ENCODE measurements at places on chromosomes 2 and 18.

- no peak for DNase-seq
Observed at GRCh38 chr18:79634593-79635426, 44.8 kb upstream of the CTDP1 start.

GRCh38 chr2:239262484-239263230 lies 138.2 kb downstream of the HDAC4 start:
- DNase-seq, result no peak

DNA sequence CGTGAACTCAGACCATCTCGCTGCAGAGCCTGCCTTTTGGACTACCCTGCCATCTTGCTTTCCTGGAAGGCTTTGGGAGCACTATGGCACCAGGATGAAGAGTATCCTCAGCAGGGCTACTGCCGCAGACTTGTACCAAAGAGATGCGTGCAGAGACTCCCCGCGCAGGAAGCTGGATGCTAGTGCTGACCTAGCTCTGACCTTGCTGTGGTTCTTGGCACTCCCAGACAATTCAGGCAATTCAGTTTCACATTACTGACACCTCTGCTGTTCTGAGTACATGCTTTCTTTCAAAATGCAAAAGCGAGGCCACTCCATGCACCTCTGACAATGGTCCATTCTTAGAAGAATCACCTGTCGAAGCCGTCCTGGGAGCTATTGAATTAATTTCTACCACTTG lies 251.5 kb upstream of the MEX3C start:
- no peak for DNase-seq

DNA sequence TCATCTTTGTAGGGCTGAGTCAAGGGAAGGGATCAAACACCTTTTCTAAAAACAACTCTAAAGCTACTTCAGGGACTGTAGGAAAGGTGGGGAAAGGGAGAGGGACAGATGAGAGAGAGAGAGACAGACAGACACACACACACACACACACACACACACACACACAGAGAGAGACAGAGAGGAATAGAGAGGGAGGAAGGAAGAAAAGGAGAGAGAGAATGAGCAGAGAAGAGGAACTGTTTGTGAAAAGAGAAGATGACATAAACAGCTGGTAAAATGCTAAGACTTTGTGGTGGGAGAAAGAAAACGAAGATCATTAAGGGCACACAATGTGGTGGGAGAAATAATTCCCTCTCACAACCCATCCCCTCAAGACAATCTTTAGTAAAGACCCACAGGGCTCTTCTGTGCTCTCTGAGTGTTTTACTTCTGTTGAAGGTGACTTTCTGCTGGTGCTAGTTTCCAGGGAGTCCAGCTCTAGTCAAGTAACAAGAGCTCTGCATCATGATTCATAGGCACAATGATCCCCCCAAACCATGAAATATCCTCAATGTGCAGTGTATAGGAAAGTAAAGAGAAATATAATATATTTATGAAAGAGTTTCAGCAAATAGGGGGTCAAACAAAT lies 77.2 kb upstream of the STK17B start:
- no peak for DNase-seq

DNA sequence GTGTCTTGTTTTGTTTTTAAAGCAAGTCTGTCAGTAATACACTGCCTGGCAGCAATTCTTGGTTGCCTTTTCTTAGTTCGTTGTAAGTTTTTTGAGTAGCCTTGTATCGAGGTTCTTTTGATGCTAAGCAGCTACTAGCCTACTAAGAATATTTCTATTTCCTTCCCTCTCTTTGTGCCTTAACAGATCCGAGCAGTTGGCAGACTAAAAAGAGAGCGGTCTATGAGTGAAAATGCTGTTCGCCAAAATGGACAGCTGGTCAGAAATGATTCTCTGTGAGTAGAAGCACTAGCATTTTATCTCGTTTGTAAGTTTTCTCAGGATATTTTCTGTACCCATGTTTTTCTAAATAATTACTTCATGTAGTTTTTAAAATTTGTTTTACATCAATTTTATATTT lies 15.1 kb downstream of the MFF start:
- no peak for DNase-seq

GRCh38 chr2:19361325-19361990 lies 3.0 kb upstream of the OSR1 start:
- DNase-seq, result no peak

DNA sequence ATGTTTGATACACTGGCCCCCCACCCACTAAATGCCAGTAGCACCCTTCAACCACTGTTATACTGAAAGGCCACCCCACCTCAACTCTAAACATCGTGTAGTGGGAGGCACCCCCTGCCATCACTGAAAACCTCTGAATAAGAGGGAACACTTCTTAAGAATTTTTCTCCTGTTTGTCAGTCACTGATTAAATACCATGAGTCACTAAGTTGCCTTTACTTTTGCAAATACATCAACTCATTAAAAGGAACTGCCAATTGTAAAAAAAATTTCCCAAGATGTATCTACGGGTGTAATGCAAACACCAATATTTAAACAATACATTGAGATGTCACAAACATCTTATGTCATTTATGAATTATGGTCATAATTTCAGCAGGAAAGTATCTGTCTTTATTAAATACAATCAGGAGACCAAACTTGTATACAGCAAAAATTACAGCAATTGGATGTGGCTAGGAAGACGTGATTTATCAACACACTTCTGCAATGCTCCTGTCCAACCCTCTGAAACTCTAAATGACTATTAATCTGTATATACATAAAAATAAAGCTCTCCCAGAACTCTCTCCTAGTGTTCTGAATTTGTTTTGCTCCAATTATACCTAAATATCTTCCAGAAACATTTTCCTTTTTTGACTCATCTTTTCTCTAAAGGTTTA lies 144.1 kb upstream of the STK17B start:
- DNase-seq, result no peak

GRCh38 chr2:147910990-147911473 lies 66.2 kb downstream of the ACVR2A start:
- peak; percentile 27 for DNase-seq

- DNase-seq, result no peak
Observed at GRCh38 chr2:56831780-56832179, 648.0 kb downstream of the CCDC85A start.

DNA sequence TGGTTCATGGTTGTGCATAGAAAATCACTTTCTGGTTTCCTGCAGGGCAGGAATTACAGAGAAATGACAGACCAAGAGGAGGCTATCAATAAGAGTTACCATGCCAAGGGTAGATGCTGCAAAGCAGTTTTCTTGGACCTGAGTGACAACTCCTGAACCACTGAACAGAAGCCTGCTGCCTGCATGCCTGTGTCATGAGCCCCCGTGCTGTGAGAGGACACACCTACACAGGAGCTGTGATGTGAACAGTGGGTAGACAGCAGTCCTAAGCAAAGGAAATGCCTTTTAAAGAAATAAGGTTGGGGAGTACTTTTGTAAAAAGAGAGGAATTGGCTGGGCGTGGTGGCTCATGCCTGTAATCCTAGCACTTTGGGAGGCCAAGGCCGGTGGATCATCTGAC lies 54.2 kb upstream of the CREB1 start:
- DNase-seq, result no peak

DNA sequence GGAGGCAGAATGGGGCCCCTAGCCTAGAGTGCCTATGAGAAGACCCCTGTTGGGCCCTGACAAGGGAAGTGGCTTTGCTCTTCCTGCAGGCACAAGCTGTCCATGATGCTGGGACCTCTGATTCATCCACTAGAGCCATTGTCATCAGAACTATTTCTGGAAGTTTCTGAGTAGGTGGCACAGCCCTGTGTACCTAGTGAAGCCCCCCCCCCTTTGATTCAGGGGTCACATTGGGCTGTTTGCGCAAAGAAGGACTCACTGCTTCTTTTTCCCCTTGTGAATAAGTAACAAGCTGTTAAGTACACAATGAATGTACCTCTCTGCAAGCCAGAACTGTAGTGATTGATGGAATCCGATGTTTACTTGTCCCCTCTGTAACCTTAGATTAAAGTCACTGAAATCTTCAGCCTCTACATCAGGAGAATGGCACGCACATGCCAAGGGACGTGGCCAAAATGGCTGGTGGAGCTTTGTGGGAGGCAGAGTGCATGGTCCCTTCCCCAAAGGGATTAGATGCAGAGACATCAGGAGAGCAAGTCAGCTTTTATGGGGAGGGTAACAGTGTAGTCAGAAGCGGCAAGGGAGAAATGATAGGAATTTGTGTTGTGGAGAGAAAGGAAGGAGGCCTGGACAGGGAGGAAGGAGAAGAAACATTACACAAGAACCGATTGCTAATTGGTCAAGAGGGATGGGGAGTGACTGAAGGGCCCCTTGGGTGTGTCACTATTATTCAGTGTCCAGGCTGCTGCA lies 267.6 kb upstream of the RAB12 start:
- DNase-seq, result no peak

- no peak for DNase-seq
Observed at GRCh38 chr2:120958623-120959366, 223.1 kb downstream of the GLI2 start.

GRCh38 chr18:44358402-44358801 lies 322.3 kb upstream of the SETBP1 start:
- no peak for DNase-seq

DNA sequence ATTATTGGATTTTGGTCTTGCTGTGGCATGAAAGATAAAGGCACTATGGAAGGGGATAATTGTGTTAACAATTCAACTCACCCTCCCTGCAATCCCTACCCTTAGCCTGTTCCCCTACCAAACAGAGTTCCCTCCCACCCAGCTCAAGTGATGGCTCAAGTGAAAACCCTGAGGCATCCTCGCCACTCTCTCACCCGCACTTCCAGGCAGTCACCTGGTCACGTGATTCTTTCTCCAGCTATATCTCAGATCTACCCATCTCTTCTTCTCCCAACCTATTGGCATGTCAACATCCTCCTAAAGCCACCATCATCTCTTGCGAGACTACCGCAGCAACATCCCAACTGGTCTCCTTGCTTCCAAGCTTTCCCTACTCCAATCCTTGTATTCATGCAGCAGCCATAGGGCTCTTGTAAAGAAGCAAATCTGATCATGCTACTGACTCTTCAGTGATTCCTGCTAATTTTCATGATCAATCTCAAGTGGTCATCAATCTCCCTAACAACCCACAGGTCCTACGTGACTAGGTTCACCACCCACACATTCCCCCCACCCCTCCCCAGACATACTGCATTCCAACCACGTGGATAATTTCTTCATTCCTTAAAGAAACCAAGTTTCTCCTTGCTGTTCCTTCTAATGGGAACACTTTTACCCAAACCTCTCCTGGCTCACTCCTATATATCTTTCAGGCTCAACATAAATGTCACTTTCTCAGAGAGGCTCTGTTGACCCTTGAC lies 66.7 kb downstream of the MBD2 start:
- DNase-seq, result no peak

DNA sequence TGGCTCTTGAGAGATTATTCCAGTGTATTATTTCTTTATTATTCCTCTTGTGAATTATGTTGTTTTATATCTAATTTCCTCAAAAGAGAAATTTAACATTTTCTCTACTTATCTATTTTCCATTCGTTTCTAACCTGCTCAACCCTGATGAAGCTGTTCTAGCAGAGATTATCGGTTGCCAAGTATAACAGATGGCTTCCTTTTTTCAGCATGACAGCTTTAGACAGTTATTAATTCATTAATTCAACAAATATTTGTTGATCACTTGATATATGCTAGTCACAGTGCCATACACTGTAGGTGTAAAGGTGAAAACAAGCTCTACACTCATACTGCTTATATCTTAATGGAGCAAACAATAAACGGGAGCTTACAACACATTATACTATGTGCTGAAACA lies 137.9 kb upstream of the UBE2E3 start:
- no peak for DNase-seq

DNA sequence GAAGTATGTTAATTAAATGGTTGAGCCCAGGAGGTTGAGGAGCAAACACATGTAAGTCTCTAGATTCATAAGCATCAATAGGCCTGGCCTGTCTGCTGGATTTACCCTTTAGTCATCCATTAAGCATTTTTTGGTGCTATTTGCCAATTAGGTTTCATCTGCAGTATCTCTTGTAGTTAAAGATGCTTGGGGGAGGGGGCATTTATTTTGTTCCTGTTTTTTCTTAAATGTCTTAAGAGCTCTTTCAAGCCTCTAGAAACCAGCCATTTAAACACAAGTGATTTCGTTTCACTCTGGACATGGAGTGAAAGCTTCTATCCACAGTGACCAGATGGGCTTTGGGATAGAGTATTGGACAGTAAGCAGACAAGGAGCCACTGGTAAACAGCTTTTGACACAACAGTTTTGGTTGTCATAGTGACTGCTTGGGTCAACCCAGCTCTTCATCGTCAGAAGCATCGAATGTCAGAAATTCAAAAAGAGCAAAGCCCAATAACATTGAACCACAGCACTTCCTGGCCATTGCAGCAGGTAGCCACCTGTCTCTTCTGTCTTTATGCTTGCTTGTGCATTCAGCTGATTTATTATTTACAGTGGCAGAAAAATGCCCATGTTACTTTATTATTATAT lies 4.9 kb downstream of the QPCT start:
- DNase-seq, result no peak

DNA sequence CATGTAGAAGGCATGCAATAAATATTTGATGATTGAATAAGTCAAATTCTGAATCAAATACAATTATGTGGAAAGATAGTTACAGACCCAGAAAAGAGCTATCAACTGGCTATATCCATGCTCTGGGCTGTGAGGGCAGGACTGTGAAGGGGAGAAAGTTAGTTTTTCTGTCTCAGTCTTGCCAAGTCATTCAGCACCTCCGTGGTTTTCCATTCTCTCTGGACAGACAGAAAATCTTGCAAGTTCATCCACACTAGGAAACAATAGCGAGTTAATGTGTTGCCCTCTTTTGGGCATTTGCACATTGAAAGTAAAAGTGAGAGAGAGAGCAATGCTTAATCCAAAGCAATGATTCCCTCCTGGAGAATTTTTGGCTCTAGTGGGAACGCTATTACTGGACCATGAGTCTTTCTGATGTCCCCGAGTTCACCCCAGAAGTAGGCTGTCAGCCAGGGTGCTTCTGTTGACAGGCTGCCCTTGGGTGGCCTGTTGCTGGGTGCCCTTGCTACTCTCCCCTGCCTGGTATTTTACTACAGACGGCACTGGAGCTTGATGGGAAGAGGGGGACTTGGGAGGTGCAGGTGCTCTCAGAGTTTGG lies 238.3 kb downstream of the LOXHD1 start:
- DNase-seq, result no peak

DNA sequence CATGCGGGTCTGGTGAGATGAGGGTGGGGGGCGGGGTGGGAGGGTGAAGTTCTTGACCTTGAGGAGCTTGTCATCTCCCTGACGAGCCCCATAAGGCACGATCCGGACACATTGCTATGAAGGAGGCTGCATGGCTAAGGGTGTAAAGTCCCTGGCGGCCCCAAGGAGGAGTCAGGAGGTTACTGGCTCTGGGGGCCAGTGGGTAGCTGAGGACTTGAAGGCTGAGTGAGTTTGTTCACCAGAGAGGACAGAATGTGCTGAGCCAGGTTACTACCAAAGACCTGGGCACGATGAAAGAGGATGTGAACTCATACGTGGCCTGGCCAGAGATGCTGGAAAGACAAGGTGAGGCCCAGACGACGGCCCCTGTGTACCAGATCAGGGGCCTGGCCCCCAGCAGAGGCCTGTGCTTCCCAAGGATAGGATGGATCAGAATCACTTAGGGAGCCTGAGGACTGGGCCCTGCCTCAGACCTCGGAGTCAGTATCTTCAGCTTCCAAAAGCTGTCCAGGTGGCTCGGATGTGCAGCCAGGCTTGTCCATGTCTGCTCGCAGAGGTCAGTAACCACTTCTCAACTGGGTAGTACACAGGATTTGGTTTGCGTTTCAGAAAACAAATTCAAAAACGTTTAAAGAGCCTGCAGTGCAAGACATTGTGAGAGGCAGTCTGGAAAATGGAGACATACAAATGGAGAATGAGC lies 110.9 kb downstream of the RNF144A start:
- DNase-seq, result no peak

- no peak for DNase-seq
Observed at GRCh38 chr2:136434251-136434715, 316.3 kb upstream of the CXCR4 start.

- no peak for DNase-seq
Observed at GRCh38 chr18:76382275-76382674, 112.8 kb downstream of the ZNF516 start.

Data from GM12864 (cell line).